ENCODE measurements at places on chromosomes 3 and 15.

GRCh38 chr3:28595372-28595771, 246.7 kb upstream of the AZI2 start:
- DNase-seq: no peak

DNA sequence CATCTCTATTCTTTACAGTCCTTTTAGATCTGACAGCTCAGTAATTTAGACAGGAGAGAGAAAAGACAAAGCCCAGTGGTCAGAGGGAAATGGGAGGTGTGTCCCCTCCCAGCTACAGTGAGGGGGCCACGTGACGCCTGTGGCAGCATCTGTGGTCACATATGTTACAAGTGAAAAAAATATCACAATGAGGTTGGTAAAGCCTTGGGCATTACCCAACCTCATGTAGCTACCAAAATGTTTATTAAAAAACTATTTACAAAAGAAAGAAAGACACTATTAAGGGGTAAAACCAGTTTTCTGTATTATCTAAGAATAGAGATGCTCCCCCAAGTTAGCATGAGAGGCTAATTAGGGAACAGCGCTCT, 42.9 kb upstream of the PLCL2 start:
- DNase-seq: no peak

DNA sequence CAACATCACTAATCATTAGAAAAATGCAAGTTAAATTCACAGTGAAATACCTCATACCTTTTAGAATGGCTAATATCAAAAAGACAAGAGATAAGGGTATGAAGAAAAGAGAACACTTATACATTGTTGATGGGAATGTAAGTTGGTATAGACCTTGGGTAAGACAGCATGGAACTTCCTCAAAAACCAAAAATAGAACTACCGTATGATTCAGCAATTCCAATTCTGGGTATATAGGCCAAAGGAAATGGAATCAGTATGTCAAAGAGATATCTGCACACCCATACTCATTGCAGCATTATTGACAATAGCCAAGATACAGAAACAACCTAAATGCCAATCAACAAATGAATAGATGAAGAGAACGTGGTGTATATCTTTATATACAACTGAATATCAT, 166.8 kb upstream of the LRRN1 start:
- DNase-seq: no peak

GRCh38 chr3:141386611-141387111, 18.4 kb downstream of the ZBTB38 start:
- DNase-seq: peak; percentile 41

DNA sequence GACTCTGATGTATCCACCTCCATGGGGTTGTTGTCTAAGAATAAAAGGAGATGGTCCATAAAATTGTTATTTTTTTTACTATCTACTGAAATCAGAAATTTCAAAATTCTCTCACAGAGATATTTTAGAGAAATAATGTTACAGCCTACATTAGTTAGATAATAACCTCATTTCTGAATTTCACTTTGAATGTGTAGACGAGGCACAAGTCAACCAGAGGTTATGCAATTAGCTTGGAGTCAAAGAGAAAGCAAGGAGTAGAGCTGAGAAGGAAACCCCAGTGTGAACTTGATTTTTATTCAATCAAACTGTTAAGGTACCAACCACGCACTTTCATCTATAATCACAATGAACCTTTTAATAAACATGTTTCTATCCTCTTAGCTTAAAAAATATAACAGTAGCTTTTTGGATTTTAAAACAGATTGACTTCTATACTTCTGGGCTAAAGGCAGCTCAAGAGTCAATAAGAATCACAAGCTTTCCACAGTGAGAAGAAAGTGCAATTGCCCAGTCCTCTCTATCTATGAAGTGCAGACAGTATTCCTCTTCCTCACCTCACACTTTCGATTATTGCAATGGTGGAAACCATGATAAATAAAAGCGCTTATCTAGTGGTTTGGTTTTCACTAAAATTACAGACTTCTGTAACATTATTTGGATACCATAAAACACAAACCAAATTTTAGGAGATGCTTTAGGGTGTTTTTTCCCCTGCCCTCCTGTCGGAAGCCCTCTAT, 403.2 kb downstream of the ZBTB20 start:
- DNase-seq: no peak

DNA sequence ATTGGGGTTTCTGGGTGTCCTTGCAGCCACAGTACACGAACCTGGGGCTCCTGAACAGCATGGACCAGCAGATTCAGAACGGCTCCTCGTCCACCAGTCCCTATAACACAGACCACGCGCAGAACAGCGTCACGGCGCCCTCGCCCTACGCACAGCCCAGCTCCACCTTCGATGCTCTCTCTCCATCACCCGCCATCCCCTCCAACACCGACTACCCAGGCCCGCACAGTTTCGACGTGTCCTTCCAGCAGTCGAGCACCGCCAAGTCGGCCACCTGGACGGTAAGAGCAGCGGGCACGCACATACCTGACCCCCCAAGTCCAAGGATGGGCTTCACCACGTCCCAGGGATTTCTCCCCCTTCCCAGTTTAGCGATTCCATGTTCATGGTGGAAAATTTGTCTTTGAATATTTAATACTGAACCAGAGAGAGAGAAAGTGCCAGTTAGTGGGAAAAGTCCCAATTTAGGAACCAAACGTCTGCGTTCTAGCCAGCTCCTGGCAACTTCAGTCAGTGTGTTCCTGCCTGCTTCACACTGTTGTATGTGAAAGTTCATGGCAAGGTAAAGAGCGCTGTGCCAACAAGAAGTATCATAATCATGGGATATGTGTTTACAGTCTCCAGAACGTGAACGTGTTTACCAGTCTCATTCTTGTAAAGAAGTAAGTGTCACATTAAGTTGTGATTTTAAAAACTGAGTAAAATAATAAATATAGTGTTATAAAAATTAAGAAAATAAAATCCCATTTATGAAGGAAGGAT, 177.2 kb downstream of the TP63 start:
- no peak for DNase-seq

GRCh38 chr3:194270627-194271459, 80.3 kb downstream of the CPN2 start:
- peak; percentile 96 for DNase-seq

- DNase-seq: peak; percentile 57
Measured at GRCh38 chr3:157132936-157133335, 27.0 kb downstream of the CCNL1 start.

- no peak for DNase-seq
Measured at GRCh38 chr3:10364806-10365205, 43.9 kb upstream of the SEC13 start.

DNA sequence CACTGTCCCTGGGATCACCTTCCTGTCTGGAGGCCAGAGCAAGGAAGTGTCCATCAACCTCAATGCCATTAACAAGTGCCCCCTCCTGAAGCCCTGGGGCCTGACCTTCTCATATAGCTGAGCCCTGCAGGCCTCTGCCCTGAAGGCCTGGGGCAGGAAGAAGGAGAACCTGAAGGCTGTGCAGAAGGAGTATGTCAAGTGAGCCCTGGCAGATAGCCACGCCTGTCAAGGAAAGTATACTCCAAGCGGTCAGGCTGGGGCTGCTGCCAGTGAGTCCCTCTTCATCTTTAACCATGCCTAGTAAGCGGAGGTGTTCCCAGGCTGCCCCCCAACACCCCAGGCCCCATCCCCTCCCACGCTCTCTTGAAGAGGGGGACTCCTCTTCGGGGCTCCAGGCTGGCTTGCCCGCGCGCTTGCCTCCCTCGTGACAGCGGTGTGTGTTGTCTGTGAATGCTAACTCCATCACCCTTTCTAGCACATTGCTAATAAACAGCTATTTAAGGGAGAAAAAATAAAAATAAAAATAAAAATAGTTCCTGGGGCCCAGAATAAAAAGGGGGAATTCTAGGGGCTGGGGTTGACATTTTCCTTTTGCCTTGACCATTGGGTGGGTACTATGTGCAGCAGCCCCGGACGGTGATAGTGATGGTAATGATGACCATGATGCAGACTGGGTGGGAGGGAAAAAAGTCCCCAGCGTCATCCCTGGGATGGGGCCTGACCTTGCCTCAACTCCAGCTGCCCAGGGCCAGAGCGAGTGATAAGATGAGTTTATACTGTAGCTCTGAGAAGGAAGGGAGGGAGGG, 3.3 kb upstream of the ALAS1 start:
- no peak for DNase-seq

DNA sequence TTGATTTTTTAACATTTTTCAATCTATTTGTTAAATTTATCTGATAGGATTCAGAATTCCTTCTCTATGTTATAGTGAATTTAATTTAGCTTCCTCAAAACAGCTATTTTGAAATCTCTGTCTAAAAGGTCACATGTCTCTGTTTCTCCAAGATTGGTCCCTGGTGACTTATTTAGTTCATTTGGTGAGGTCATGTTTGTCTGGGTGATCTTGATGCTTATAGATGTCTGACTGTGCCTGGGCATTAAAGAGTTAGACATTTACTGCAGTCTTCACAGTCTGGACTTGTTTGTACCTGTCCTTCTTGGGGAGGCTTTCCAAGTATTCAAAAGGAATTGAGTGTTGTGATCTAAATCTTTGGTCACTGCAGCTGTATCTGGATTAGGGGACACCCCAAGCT, 169.5 kb upstream of the C2CD4B start:
- DNase-seq: no peak

DNA sequence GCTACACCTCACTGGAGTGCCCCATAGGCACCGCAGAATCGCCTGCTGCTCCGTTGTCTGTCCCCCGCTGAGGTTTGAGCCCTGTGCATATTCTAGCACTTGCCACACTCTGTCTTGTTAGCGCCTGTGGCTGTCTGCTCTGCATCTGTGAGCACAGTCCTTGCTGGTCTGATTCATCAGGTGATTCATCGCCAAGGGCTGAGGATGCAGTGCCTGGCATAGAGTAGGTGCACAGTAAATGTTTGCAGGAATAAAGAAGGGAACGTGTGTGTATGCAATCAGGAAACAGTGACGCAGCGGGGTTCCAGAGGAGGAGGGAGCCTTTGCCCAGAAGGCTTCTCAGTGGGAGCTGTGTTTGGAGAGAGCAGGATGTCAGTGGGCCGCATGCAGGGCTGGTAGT, 124.0 kb upstream of the PLXNA1 start:
- no peak for DNase-seq

GRCh38 chr3:46095307-46095706, 68.0 kb upstream of the XCR1 start:
- no peak for DNase-seq

- no peak for DNase-seq
Measured at GRCh38 chr15:84725001-84725491, 9.1 kb upstream of the SEC11A start.

- DNase-seq: no peak
Measured at GRCh38 chr3:49791571-49791970, 5.2 kb upstream of the IP6K1 start.

DNA sequence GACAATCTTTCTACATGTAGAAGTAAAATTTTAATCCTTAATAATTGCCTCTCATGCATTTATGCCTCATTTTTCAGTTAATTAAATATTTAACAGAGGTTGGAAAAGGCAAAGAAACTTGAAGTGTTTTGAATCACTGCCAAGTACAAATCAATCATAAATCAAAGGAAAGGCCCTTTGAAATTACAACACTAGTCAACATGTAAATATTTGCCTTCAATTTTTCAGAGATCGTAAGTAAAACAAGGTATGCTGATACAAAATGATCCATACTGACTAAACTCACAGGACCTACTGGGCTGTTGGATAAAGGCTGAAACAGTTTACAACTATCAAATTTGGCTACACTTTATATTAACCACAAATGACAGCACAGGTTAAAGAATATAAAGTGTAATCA, 33.9 kb downstream of the ZBBX start:
- no peak for DNase-seq

GRCh38 chr3:31710123-31710803, 177.5 kb downstream of the STT3B start:
- no peak for DNase-seq

DNA sequence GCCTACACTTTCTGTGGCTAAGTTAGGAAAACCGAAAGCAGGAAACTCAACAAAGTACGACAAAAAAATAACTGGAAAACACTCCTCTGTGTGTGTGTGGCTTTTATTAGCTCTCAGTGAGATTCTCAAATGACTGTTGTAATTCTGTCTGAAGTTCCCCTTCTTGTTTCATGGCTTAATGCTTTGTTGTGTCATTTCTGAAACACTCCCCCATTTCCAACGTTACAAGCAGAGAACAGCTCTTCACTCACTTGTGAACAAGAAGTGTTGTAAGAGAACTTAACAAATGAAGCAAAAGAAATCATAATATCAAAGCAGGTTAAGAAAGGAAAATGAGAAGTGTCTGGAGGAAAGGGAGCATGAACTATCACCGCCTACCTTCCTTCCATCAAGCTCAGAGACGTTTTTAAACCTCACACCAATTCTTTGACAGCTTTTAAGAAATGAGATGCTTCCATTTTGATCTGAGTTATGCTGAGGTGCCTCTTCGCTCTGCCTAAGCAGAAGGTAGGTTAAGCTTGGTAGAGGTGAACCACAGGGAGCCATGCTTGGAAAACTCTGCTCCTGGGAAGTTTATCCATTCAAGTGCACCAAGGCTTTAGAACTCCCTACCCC, 12.4 kb upstream of the SEC62 start:
- DNase-seq: no peak

DNA sequence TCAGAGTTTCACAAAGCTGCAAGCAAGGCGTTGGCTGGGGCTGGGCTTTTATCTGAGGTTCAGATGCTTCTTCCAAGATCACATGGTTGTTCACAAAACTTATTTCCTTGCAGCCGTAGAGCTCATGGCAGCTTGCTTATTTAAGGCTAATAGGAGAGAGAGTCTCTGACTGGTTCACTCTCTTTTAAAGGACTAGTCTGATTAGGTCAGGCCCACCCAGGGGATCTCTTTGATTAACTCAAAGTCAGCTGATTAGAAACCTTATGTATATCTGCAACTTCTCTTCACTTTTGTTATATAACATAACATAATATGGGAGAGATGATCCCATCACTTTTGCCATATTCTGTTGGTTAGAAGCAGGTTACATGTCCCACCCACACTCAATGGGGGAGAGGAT, 99.9 kb upstream of the CCNL1 start:
- DNase-seq: no peak

DNA sequence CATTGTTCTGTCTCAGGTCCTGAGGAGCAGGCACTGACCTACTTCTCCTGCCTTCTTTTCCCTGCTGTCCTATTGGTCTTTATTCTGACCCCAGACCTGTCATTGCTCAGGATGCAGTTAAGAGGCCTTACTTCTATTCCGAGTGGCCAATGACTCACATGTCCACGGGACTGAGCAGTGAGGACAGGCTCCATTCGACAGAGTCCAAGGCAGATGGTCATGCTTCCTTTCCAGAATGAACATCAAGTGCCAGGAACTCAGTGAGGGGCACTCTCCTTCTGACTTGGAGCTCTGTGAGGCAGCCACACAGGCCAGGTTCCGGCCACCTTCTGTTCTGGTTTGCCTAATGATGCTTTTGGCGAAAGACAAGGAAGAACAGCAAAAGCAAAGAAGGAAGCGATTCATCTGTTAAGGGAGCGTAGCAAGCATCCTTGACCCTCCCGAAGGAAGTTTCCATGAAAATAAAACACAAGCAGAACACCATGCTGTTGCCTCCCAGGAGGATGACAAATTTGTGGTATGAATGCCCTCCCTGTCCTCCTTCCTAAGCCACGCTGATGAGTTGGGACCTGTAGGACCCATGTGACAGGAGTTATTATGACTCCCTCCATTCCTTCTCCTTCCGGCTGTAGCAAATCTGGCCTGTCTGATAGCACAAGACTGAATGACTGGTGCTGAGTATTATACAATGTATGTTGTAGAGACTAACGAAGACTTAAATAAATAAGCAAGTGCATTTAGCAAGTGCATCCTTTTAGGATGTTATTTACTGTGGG, 14.4 kb upstream of the TPRG1 start:
- DNase-seq: peak; percentile 34

All from C1 segment of cervical spinal cord (tissue), 14 donors.